Activated CD8-positive, alpha-beta memory T cell treated with anti-CD3 and anti-CD28 coated beads for 1 hour (primary cell): ENCODE measurements at places on chromosomes 12 and 14.

GRCh38 chr12:85558684-85559083 lies 277.5 kb downstream of the RASSF9 start:
- DNase-seq = no peak

GRCh38 chr12:39989501-39989900 lies 116.4 kb downstream of the SLC2A13 start:
- DNase-seq = no peak

DNA sequence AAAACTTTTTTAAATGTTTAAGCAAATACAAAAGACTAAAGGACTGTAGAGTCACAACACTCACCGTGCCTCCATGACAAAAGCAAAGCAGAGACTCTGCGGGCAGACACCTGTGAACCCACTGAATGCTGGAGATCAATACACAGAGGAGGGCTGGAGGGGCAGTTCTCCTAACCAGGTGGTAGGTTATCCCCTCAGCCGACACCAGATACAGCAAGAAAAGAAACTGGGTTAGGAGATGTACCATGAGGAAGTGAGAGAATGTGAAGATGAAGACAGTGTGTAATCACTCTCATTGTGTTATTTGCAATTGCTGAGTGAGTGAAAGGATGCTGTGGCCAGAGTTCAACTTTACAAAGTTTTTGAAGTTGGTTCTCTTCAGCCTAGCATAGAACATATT lies 480.3 kb downstream of the BCL11B start:
- no peak for DNase-seq

DNA sequence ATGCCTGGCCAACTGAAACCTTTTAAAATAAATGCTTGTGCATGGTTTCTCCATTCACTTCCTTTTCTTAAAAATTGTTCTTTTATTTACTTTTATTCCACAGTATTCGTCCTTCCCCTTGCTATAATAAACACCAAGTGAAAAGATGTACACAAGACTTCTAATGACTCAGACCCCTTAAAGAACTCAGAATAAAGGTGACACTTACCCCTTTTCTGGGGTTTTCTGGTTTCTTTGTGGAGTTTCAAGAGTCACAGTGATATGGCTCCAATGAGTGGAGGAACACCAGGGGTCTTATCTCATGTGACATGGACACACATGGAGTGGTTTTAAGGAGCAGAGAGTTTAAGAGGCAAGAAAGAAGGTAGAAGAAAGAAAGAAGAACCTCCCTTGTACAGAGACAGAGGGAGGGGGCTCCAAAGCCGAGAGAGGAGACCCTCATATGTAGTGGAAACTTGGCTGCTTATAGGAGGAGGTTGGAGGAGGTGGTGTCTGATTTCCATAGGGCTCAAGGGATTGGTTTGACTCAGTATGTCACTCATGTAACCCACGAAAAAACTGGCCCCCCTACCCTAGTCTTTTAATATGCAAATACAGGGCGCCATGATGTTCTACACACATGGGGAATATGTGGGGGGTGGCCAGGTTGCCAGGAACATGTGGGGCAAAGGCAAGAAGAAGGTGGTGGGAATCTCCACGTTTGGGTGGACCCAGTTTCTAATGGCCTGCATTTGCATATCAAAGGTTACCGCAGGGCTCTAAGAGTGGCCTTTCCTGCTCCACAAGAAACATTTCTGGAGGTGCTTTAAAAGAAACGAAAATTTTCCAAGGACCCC lies 22.1 kb upstream of the CD69 start:
- no peak for DNase-seq

- no peak for DNase-seq
These were observed 15.0 kb downstream of the PMCH start for GRCh38 chr12:102182635-102183034.

- DNase-seq = no peak
These were observed 35.8 kb upstream of the GRIP1 start for GRCh38 chr12:66714709-66715108.

GRCh38 chr12:120094485-120094884 lies 22.1 kb downstream of the RAB35 start:
- no peak for DNase-seq

- DNase-seq = no peak
These were observed 610 bp downstream of the C14orf132 start for GRCh38 chr14:96039633-96040311.

DNA sequence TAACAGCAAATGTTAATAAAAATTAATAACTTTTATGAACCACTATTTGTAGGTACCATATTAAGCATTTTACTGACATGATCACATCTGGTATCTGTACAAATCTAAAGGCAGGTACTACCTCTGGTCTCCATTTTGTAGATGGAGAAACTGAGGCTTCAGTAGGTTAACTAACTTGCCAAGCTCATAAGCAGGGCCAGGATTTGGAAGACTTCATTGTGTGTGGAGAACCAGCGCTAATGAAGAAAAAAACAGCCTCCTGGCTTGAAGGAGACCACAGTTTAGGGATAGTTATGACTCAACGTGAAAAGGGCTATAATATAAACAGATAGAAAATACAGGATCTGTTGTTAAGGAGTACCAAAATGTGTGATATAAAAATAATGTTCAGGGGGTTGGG lies 1.0 kb downstream of the NUP37 start:
- no peak for DNase-seq

DNA sequence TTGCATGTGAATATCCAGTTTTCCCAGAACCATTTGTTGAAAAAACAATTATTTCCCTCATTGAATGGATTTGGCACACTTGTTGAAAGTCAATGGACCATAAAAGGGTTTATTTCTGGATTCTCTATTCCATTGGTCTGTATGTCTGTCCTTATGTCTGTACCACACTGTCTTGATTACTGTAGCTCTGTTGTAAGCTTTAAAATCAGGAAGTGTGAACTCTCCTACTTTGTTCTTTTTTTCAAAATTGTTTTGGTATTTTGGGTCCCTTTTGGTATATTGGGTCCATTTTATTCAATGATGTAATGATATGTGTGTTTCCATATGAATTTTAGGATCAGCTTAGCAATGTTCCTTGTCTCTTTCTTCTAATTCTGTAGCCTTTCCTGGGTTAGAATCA lies 64.8 kb downstream of the PPP2R5C start:
- DNase-seq = no peak

DNA sequence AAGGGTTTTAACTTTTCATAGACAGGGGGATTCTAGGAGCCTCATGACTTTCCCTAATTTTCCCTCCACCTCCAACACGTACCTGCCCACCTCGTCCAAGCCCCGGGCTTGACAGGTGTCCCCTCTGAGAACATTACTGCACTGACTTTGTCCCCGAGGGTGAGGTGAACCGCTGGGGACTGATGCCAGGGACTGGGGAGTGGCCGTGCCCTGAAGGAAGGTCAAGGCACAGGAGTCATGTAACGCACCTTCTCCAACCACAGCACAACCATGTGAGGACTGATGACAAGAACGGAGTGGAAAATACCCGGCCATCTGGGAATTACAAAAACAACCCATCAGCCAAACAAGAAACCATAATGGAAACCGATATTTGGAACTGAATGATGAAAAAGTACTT lies 214.7 kb upstream of the C14orf180 start:
- no peak for DNase-seq

DNA sequence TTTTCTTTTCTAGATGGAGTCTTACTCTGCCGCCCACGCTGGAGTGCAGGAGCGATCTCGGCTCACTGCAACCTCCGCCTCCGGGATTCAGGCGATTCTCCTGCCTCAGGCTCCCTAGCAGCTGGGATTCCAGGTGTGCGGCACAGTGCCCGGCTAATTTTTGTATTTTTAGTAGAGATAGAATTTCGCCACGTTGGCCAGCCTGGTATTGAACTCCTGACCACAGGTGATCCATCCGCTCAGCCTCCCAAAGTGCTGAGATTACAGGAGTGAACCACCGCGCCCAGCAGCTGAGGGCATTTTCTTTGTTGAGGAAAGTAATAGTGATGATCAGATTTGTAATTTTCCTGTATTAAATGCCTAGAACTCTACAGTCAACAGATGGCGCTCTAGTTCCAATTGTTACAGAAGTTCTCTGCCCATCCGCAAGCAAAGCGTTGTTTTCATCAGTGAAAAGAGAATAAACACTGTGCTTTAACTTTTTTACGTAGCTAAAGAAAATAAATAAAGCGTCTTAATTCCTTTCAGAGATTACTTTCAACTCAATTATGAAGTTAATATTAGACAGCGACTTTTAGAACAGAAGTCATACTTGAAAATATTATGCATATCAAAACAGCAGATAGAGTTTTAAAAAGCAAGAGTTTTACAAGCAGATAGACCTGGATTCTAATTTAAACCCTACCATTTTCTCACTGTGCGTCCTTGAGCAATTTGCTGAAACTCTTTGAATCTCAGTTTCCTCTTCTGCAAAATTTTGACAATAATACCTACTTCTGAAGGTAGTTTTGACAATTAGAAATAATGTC lies 335.1 kb downstream of the DUSP6 start:
- no peak for DNase-seq

GRCh38 chr14:36655963-36656686 lies 5.5 kb upstream of the PAX9 start:
- DNase-seq = no peak

- DNase-seq = no peak
These were observed 58.3 kb upstream of the EEA1 start for GRCh38 chr12:92987362-92987761.

- DNase-seq = no peak
These were observed 435.7 kb upstream of the DCN start for GRCh38 chr12:91618281-91618680.

- no peak for DNase-seq
These were observed 91.8 kb downstream of the ITPK1 start for GRCh38 chr14:93023802-93024434.

- DNase-seq = peak; percentile 45
These were observed 84.1 kb upstream of the RESF1 start for GRCh38 chr12:31874961-31875608.

- no peak for DNase-seq
These were observed 136.2 kb downstream of the MED13L start for GRCh38 chr12:116141110-116141832.

DNA sequence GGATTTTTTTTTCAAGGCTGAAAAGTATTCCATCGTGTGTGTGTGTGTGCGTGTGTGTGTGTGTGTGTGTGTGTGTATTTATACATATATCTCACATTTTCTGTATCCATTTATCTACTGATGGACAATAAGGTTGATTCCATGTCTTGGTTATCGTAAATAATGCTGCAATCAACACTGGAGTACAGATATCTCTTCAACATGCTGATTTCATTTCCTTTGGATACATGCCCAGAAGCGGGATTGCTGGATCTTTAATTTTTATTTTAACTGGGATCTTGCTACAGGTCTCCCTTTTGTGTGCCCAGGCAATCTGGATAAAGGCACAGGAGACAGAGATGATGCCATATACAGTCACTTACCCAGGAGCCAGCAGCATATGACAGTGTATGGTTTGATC lies 338.1 kb downstream of the SOX5 start:
- no peak for DNase-seq

- peak; percentile 88 for DNase-seq
These were observed 30.7 kb downstream of the P2RX4 start for GRCh38 chr12:121240484-121241101.

DNA sequence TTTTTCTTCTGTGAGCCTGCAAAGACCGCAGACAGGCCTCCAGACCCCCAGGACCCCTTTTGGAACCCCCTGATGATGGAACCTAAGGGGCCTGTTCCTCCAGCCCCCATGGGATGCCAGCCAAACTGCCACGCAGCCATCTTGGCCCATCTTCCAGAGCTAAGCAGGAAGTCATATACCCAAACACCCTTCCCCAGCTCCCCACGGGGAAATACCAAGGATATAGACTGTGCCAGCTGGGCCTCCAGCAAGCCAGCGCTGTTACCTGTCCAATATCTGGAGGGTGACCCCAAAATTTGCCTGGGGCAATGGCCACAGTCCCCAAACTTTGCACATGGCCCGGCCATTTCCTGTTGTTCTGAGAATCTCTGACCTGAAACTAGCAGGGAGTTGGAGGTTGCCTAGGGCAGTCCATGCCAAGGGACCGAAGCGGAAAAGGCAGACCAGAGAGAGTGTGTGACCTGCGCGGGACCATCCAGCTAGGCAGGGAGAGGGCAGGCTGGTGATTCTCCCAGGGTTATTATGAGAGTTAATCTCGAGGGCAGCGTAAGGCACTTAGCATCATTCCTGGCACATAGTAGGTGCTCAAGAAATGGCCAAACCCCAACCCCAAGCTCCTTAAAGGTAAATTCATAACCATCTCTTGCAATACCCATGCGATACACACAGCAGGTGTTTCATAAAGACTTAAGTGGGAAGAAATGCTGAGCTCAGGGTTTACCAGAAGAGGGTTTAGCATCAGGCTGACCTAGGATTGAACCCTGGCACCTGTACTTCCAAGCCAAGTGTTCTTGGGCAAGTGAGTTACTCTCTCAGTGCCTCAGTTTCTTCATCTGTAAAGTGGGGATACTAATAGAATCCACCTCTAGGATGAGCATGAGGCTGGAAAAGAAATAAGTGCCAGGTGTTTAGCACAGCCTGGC lies 2.6 kb upstream of the RASAL1 start:
- no peak for DNase-seq

- DNase-seq = no peak
These were observed 1.7 kb upstream of the SPATS2 start for GRCh38 chr12:49365542-49365941.

GRCh38 chr12:97312570-97313135 lies 150.0 kb upstream of the RMST start:
- no peak for DNase-seq

- no peak for DNase-seq
These were observed 173.1 kb downstream of the APAF1 start for GRCh38 chr12:98818239-98818638.

GRCh38 chr12:96514328-96514727 lies 25.0 kb downstream of the CFAP54 start:
- no peak for DNase-seq

- DNase-seq = no peak
These were observed 1.1 kb upstream of the CATSPERB start for GRCh38 chr14:91732859-91733477.

DNA sequence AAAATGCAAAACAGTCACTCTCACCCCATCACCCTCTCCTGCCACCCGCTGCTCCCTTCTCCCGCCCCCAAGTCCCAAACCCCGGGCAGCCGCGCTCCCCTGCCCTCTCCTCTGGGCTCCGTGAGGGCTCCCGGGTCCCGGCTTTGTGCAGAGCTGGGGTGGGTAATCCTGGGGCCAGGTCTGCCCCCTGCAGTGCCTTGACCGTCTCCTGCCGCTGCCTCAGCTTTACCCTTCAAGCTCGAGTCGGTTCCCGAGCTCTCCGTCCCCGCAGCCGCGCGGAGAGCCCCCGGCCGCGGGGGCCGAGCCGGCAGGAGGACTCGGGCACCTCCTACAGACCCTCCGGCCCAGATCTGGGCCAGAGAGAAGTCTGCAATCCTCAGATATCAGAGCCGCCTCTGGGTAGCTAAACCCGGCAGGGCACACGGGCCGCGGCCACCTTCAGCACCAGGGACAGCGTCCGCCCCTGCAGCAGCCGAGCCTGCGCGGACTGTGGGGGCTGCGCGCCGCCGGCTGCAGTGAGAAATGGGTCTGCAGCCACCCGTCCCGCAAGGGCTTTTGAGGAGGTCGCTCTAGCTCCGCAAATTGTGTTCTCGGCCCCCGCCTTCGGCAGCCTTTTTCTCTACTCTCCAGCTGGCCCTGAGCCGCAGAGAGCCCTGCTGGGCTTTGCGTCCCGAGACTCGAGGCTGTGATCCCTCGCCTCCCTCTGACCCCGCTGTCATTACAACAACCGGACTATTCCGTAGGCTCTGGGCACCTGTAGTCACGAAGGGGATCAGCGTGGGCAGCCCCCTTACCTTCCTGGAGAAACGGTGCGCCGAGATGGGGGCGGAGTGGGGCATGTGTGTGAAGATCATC lies 1.2 kb downstream of the PRMT8 start:
- DNase-seq = peak; percentile 25
